ENCODE measurements at places on chromosomes 1 and 21.

- no peak for DNase-seq
These were observed 150.3 kb downstream of the IFI44 start for GRCh38 chr1:78799926-78800325.

DNA sequence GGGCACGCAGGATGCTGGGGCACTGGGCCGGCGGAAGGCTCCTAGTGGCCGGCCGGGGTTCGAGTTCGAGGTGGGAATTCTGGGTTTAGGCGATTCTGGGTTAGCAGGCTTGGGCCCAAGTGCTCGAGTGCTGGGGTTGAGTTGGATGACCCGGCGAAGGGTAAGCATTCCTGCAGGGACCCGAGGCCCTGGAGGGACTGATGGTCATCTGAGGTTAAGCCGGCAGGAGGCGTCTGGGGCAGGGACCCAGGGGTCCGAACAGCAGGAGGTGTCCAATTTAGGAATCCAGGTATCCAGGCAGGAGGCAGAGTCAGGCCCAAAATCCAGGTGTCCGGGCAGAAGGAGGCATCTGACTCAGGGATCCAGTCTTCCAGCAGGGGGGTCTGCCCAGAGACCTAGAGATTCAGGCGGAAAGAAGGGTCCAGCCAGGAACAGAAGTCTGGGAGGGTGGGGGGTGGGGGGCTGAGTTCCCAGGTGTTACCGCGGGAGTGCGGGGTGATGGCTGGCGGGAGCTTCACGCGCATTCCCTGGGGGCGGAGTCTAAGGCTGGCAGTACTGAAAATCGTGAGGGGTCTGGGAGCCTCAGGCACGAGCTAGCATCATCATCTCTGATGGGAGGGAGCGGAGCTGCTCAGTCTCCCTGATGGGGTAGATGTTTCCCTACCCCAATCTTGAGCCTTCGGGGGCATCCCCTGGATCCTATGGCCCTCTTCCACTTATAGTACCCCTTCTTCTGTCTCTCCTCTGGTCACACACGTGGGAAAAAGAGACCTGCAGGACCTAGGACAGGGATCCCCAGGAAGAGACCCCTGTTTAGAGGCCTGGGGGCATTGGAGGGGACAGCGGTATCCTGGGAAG lies 585 bp downstream of the GPR3 start:
- no peak for DNase-seq

DNA sequence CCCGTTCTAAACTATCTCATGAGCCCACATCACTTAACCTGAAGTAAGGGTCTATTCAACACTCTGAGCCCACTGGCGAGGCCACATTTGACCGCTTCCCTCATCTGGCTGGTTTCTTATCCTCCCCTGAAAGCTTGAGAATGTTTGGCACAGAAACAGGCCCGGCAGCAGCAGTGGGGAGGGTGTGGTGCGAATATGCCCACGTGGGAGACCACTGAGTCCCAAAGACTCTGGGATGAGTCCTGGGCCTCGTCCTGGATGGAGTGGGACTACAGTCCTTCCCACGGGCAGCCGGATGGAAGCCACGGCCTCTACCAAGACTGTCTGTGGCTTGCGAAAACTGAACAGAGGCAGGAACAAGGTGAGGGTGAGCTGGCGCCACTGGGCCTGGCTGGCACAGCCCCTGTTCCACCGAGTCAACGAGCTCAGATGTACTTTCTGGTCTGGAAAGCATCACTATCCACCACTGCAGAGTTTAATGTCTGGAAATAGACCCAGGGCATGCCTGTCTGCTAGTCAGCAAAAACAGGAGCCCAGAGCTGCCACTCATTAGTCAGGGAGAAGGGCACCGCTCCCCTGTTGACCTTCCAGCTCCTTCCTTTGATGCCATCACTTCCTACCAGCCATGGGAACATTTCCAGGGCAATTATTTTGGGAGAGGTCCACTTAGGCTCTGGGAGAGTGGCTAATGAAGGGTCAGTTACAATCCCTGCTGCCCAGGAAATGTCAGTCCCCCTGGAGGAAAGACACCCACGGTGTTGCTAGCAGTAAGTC lies 386.6 kb downstream of the MATN1 start:
- DNase-seq, result no peak

- DNase-seq, result no peak
These were observed 35.8 kb downstream of the NCAM2 start for GRCh38 chr21:21034036-21034435.

- DNase-seq, result no peak
These were observed 278.2 kb downstream of the DSCAM start for GRCh38 chr21:40568807-40569206.

GRCh38 chr1:82486468-82486867 lies 685.7 kb downstream of the ADGRL2 start:
- DNase-seq, result no peak

DNA sequence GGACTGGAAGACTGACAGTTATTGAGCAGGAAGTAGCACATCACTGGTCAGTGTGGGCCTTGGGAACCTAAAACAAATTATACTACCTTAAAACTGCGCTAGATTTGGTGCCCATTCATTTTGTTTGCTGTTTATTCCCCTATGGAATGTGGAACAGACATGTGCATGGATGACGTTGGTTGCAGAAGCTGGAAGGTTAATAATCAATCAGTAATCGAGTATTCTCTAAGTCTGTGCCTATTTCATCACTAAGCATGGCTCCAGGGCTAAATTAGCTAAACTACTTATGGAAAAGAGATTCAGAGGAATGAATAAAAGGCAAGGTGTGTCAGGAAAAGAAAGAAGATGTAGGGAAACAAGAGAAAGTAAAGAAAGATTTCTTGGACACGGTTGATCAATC lies 33.5 kb upstream of the DPT start:
- no peak for DNase-seq

- DNase-seq, result no peak
These were observed 30.1 kb upstream of the PLD5 start for GRCh38 chr1:242554577-242554976.

Data from fibroblast of skin of right biceps (primary cell).